ENCODE measurements at places on chromosomes 6 and 20.

- H3K4me3 ChIP-seq = peak overlapping the region; percentile 56
- DNase-seq = peak; percentile 48
- no peaks in the 10 kb centered on the region for H3K36me3 ChIP-seq
- peaks cover 22% of the 10 kb centered on the region for H3K4me1 ChIP-seq
- H3K27ac ChIP-seq = no peak overlapping the region
These were observed 27.8 kb downstream of the ASIP start for GRCh38 chr20:34268851-34269636.

- peak overlapping the region; percentile 86 for H3K27ac ChIP-seq
- peak overlapping the region; percentile 85 for H3K4me3 ChIP-seq
- peaks cover 7% of the 10 kb centered on the region for H3K4me1 ChIP-seq
- DNase-seq = peak; percentile 74
- no peaks in the 10 kb centered on the region for H3K36me3 ChIP-seq
- H3K27me3 ChIP-seq = no peaks in the 10 kb centered on the region
These were observed 45.7 kb downstream of the OR2B2 start for GRCh38 chr6:27866357-27867050.

DNA sequence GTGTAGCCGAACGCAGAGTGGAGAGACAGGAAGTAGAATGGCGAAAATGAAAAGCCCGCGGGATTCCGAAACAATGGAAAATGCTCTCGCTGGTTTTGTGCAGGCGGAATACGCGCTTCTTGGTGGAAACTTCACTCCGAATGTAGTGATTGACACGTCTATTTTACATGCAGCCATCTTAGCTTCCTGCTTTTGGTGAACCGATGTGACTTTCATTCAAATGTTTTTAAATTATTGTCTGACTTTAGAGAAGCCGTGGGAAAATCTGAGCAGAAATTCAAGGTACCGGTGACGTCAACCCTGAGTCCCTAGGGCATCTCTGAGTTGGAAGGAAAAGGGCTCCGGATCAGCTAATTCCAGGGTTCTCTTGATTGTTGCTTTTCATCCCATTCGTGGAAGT, 11.4 kb downstream of the GPX5 start:
- H3K4me1 ChIP-seq = no peaks in the 10 kb centered on the region
- no peak overlapping the region for H3K27ac ChIP-seq
- peak; percentile 36 for DNase-seq
- peaks cover 3% of the 10 kb centered on the region for H3K27me3 ChIP-seq
- H3K4me3 ChIP-seq = peak overlapping the region; percentile 61
- H3K36me3 ChIP-seq = no peaks in the 10 kb centered on the region

DNA sequence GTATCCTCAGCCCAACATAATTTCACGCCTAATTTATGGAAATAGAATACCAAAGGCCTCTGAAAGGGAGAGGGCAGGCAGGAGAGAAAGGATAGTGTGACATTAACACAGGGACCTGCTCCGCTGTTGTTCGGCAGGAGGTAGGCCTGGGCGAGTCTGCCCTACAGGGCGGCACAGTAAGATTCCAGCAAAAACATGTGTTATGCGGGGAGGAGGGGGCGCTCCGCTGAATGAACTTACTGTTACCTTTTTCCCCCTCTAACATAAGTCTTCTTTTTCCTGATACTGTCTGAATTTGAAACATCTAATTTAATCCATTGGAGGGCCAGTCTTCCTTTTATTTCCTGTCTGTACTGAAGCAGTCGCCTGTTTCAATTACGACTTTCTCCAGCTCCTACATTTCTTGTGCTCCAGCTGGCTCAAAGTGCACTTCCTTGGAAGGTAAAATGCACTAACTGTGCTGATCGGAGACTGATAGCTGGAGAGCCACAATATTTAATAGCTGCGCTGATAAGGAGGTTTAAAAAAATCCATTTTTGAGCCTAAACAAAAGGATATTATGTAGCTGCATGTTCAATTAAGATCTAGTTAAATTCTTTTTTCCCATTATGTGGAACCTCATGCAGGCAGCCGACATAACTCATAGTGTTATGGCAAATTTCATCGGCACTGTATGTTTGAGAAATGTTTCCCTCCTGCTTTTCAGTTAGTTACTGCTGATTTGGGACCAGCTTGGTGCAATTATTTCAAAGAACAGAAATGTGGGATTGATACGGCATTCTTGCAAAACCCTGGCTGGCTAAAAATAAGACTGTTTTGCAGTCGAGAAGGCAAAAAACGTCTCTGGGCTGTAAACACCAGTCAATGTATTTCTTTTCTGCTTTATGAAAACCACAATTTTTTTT, 193.0 kb downstream of the FOXC1 start:
- no peak for DNase-seq
- peaks cover 8% of the 10 kb centered on the region for H3K4me1 ChIP-seq
- no peak overlapping the region for H3K4me3 ChIP-seq
- no peak overlapping the region for H3K27ac ChIP-seq
- H3K36me3 ChIP-seq = no peaks in the 10 kb centered on the region

GRCh38 chr20:47544852-47545251, 43.2 kb downstream of the NCOA3 start:
- no peaks in the 10 kb centered on the region for H3K27me3 ChIP-seq
- H3K27ac ChIP-seq = peak overlapping the region; percentile 43
- H3K36me3 ChIP-seq = no peaks in the 10 kb centered on the region

DNA sequence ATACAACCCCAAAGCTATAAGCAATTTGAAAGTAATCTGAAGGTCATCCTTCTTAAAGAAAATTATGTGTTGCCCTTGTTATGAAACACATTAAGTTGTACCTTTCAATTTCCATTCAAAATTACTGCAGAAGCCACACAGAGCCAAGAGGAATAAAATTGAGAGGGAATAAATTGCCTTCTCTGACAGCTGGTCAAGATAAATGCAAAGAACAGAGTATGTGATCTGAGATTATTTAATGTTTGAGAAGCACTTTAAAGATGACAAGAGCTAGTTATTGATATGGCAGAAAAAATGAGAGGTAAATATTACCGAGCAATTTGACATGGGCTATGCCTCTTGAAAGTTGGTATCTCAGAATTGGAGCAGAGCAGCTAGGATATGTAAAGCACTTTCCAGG, 61.6 kb downstream of the TRDN start:
- H3K4me3 ChIP-seq = no peak overlapping the region
- H3K27ac ChIP-seq = no peak overlapping the region
- H3K4me1 ChIP-seq = no peaks in the 10 kb centered on the region
- no peaks in the 10 kb centered on the region for H3K27me3 ChIP-seq

GRCh38 chr6:14274546-14275492, 157.2 kb downstream of the CD83 start:
- H3K27ac ChIP-seq = no peak overlapping the region
- H3K4me1 ChIP-seq = peaks cover 20% of the 10 kb centered on the region

DNA sequence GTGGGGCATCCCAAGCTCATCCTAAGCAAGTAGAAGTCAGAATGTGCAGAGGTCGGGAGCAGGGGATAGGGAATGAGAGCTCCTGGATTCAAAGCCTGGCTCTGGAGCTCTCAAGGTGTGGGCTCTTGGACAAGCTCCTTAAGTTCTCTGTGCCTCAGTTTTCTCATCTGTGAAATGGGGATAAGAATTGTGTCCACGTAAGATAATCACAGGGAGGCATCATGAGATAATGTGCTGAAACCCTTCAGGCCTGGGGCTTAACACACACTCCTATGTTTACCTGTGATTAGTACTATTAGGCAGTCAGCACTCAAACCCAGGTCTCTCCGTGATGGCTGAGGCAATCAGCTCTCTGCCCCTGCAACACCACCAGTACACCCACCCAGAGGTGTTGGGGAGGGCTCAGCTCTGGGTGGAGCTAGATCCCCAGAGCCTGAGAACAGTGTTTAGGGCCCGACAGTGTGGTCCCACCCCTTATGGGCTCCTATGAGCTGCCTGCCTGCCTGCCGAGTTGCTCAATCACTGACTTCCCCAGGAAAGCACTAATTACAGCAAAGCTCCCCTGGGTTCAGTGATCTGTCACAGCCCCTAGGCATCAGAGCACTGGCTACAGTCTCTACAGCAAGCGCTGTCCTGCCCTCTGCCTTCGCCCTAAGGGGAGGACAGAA, 6.3 kb upstream of the SIRPA start:
- H3K36me3 ChIP-seq = no peaks in the 10 kb centered on the region
- H3K27me3 ChIP-seq = no peaks in the 10 kb centered on the region
- peaks cover 11% of the 10 kb centered on the region for H3K4me1 ChIP-seq
- H3K27ac ChIP-seq = no peak overlapping the region

All from GM23248 (cell line).